Endothelial cell of umbilical vein (primary cell): ENCODE measurements at places on chromosomes 4 and X. TPM values are rescaled to one million over a fixed set of nuclear protein-coding genes. Genes with fewer than 3 reads are reported as not detected.
A peak's percentile ranks its signal among the peaks of the same experiment; 100 is the strongest.

The NWD2 gene
- total RNA-seq: not detected in 2 replicates

The ARHGEF38 gene
- total RNA-seq: not detected in 2 replicates

DNA sequence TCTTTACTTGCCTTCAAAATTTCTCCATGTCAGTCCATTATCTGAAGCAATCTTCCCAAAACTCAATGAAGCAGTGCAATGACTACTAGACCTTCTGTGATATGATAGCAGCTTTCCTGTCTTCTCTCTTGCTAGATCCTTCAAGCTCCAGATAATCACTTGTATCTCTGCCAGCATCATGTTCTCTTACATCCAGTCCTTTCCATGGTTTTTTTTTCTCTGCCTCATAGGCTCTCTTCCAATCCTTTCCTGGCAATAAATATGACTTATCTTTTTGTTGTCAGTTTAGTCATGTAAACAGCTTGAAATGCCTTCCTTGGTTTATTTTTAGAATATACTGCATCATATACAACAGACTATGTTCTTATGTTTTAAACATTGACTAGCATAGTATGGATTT is 193.5 kb downstream of the CFAP299 start:
- DNase-seq: no peak

The FANCB gene
- total RNA-seq: 6.6 and 7.9 TPM in 2 replicates

GRCh38 chr4:16669036-16669435 is 229.4 kb downstream of the LDB2 start:
- DNase-seq: no peak

DNA sequence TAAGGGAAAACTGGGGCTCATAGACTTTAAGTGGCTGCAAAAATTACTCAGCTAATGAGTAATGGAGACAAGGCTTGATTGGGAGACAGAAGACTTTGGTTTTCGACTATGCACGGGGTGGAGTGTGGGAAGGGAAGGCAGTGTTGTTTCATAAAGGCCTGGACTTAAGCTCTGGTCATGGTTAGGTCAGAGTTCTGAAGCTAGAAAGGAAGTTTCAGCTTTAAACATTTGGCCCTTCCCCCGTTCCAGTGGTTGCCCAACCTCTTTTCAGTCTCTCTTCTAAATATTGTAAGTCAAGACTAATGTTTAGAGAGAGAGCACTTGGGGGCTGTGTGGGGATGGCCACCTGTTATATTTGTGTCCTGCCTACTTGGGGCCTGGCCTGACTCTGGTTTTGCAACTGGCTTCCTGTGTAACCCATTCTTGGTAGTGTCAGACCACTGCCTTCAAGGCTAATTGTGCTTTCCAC is 21.0 kb downstream of the MSN start:
- DNase-seq: no peak

The BEX1 gene
- 0.46 TPM in 1 of 2 replicates, not detected in the other for total RNA-seq

The RAPGEF2 gene
- total RNA-seq: 55.2 and 61.6 TPM in 2 replicates

DNA sequence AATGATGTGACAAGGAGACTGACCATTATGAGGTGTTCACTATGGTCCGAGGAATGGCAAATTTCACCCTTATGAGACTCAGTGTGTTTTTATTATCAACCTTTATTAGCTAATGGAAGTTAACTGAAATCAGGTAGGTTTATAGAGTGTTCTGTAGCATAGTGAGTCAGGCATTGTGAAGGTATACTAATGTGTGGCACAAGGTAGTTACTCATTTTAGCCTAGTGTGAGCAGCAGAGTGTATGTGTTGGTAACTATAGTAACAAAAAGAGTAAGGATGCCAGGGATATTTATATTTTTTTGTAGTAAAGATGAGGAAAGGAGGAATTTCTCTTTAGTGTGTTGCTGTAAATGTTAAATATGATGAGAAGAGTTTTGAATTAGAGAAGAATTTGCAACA is 12.0 kb downstream of the PDLIM5 start:
- DNase-seq: no peak

- DNase-seq: no peak
Measured at GRCh38 chrX:148572337-148572736, 71.9 kb downstream of the AFF2 start.

The GRID2 gene
- total RNA-seq: not detected in 2 replicates

GRCh38 chr4:23958749-23959148 is 68.9 kb upstream of the PPARGC1A start:
- no peak for DNase-seq

DNA sequence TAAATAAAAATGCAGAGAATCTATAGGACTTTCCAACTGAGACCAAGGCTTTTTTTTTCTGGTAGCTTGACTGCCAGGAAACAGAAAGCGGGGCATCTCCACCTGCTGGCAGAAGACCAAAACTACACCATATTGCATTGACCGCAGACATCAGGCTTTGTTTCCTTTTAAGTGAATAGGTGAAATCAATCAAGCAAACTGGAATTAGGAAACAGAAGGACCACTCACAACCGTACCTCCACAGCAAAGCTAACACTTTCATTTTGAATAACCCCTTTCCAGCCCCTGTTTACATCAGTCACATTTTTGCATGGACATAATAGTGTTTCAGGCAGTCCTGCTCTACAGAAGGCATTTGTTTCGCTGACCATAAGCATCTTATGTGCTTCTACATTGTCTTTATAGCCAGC is 218.2 kb downstream of the IDS start:
- DNase-seq: peak; percentile 51

The POU4F2 gene
- total RNA-seq: not detected in 2 replicates

- no peak for DNase-seq
Measured at GRCh38 chr4:113472864-113473263, 288.7 kb downstream of the CAMK2D start.

The HERC3 gene
- 21.2 and 25.6 TPM in 2 replicates for total RNA-seq

DNA sequence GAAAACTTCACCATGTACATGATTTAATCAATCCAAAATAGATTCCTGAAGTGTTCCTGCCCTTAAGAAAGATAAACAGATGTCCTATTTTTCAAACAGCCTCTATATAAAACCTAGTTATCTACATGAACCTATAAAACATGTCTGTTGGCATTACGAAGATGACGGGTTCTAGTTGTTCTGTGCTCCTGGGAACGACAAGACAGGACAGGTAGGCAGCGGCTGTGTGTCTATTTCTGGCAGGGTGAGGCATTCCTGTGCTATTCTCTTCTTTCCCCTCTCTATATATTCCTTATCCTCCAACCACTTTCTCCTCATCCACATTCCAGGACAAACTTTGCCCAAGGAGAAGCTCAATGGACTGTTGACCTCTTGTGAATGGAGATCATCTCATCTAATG is 6.1 kb downstream of the FAT1 start:
- DNase-seq: no peak

The ZGRF1 gene
- 14.0 and 14.4 TPM in 2 replicates for total RNA-seq

The ZCCHC12 gene
- 0.18 and 0.29 TPM in 2 replicates for total RNA-seq

The GLOD5 gene
- not detected in 2 replicates for total RNA-seq
